Body of pancreas (tissue), 4 donors: ENCODE measurements at places on chromosomes 1 and 21. TPM values are rescaled to one million over a fixed set of nuclear protein-coding genes. Genes with fewer than 3 reads are reported as not detected.

DNA sequence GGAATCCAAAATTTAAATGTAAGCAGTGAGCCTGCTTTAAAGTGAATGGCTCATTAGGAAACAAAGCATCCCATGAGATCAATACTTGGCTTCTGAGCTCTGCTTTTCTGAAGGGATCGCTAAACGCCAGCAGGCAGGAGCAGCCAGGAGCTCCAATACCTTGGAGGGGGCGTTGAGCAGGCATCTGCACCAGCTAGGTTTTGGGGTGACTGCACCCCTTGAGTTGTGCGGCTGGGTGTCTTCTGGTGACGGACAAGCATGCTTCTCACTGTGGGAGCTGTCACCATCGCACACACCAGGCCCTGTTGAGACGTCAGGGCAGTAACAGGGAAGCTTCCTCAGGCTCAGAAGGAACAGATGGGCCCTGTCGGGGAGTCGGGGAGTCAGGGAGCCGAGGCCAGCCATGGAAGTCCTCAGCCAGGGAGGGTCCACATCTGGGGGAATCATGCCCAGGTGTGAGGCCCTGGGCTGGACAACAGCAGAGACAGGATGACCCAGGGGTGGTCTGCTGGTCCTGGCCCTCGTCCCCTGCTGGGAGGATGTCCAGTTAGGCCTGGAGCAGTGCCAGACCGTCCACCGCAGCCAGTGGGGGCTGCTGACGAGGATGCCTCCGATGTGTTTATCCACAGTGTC lies 57.9 kb upstream of the ADARB1 start:
- H3K27me3 ChIP-seq, result no peaks in the 10 kb centered on the region
- no peak overlapping the region for H3K27ac ChIP-seq
- H3K4me1 ChIP-seq, result peaks cover 18% of the 10 kb centered on the region
- no peak for DNase-seq
- H3K4me3 ChIP-seq, result no peak overlapping the region

Gene FMO3
- 2.6 TPM for total RNA-seq

- H3K27ac ChIP-seq, result no peak overlapping the region
- no peak overlapping the region for H3K4me3 ChIP-seq
- peaks cover 47% of the 10 kb centered on the region for H3K4me1 ChIP-seq
- no peaks in the 10 kb centered on the region for H3K27me3 ChIP-seq
- no peaks in the 10 kb centered on the region for H3K36me3 ChIP-seq
- DNase-seq, result no peak
Observed at GRCh38 chr1:8682573-8682972, 134.9 kb downstream of the RERE start.

- H3K27me3 ChIP-seq, result no peaks in the 10 kb centered on the region
- H3K4me1 ChIP-seq, result peaks cover 7% of the 10 kb centered on the region
- no peak overlapping the region for H3K4me3 ChIP-seq
- no peak overlapping the region for H3K27ac ChIP-seq
Observed at GRCh38 chr1:56376188-56376984, 203.0 kb downstream of the PLPP3 start.

- H3K4me3 ChIP-seq, result no peak overlapping the region
- H3K27ac ChIP-seq, result no peak overlapping the region
- H3K4me1 ChIP-seq, result peaks cover 17% of the 10 kb centered on the region
- no peaks in the 10 kb centered on the region for H3K27me3 ChIP-seq
- H3K36me3 ChIP-seq, result no peaks in the 10 kb centered on the region
Observed at GRCh38 chr1:1551524-1552262, 11.3 kb upstream of the TMEM240 start.

DNA sequence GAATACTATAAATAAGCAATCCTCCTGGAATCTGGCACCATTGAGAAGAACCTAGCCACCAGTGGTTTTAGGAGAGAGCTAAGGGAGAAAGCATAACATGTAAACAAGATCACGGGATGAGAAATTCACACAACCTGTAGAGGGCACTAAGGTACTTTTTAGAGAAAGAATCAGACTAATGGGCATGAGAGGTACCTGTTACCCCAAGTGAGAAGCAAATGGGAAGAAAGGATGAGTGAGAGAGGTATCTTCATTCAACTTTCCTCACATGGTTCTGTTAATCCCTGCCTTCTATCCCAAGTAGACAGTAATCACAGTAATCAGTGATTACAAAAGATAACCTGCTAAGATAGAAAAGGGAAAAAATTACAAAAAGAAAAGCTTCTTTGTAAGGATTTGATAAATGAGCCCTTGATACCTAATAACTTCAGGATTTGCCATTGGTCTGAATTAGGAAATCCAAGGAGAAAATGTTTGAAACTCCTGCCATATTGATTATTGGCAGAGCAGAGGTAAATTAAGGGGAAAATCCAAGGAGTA lies 251.1 kb upstream of the ADGRL2 start:
- no peaks in the 10 kb centered on the region for H3K27me3 ChIP-seq
- no peak for DNase-seq
- no peaks in the 10 kb centered on the region for H3K4me1 ChIP-seq
- no peaks in the 10 kb centered on the region for H3K36me3 ChIP-seq
- H3K27ac ChIP-seq, result no peak overlapping the region
- H3K4me3 ChIP-seq, result no peak overlapping the region

- H3K27me3 ChIP-seq, result no peaks in the 10 kb centered on the region
- no peak overlapping the region for H3K4me3 ChIP-seq
- H3K27ac ChIP-seq, result no peak overlapping the region
Observed at GRCh38 chr1:29962831-29963247, 726.5 kb downstream of the PTPRU start.

Gene HCN3
- total RNA-seq, result 1.3 TPM

Gene ESPN
- total RNA-seq, result 0.26 TPM

- peaks cover 89% of the 10 kb centered on the region for H3K4me1 ChIP-seq
- H3K4me3 ChIP-seq, result no peak overlapping the region
- peak overlapping the region; percentile 69 for H3K27ac ChIP-seq
Observed at GRCh38 chr1:208044589-208045462, 133.9 kb upstream of the CD34 start.

- peaks cover 9% of the 10 kb centered on the region for H3K4me1 ChIP-seq
- H3K27ac ChIP-seq, result no peak overlapping the region
- no peaks in the 10 kb centered on the region for H3K36me3 ChIP-seq
- DNase-seq, result no peak
- H3K27me3 ChIP-seq, result no peaks in the 10 kb centered on the region
Observed at GRCh38 chr21:36759348-36760083, 60.6 kb downstream of the SIM2 start.

DNA sequence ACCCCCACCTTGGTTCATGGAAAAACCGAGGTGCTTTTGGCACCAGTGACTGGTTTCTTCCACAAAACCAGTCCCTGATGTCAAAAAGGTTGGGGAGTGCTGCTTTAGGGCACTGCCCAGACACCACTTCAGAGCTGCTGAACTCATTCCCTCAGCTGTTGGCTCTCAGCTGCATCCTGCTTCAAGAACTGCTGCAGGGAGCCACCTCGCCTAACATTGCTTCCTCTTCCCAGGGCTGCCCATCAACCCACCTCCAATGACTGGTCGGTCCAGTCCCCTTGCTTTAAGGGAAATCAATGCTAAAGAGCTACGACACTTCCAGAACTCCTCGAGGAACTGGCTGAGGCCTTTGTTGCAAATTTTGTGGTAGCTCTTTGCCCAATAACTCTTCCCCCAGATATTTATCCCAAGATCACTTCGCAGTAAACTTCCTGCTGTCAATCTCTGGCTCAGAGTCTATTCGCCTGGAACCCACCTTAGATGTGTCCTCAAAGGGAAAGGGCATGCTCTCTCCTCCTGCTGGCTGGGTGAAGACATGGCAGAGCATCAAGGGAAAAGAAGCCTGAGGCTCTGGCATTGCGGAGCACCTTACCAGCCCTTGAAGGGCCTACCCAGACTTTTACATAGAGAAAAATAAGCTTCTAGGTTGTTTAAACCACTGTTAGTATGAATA lies 29.0 kb downstream of the C1orf52 start:
- no peak overlapping the region for H3K4me3 ChIP-seq
- H3K36me3 ChIP-seq, result no peaks in the 10 kb centered on the region
- no peak for DNase-seq

DNA sequence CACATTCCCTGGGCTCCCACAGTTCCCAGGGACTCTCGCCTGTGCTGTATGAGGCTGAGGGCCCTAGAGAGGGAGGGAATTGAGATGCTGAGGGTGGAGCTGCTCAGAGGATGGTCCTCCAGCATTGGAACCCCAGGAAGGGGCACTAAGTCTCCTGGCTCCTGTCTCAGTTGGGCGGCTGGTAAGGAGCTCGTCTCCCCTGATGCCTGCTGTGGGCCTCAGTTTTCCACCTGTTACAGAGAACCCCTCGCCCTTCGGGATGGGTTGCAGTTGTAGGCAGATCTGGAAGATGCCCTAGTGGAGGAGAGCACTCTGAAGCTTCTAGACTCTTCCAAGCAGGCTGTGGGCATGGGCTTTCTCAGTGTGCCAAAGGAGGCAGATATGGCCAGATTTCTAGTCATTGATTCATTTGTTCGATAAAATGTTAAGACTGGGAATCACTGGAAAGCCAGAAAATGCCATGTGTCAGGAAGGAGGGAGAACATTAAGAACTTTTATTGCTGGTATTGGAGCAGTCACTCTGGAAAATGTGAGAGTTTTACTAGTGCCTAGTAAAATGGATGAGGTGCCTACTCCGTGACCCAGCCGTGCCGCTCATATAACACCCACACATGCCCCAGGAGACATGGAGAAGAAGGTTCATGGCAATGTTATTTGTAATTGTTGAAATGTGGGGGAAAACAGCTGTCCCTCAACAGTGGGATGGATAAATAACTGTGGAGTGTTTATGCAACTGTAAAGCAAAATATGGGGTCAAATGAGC lies 828 bp upstream of the MYBPH start:
- H3K27ac ChIP-seq, result no peak overlapping the region
- H3K36me3 ChIP-seq, result no peaks in the 10 kb centered on the region
- peaks cover 26% of the 10 kb centered on the region for H3K4me1 ChIP-seq
- no peaks in the 10 kb centered on the region for H3K27me3 ChIP-seq
- no peak overlapping the region for H3K4me3 ChIP-seq

Gene OXCT2
- 2.6 TPM for total RNA-seq

GRCh38 chr1:151596166-151596953 lies 15.5 kb upstream of the SNX27 start:
- no peaks in the 10 kb centered on the region for H3K27me3 ChIP-seq
- peaks cover 10% of the 10 kb centered on the region for H3K4me1 ChIP-seq
- H3K27ac ChIP-seq, result no peak overlapping the region
- no peaks in the 10 kb centered on the region for H3K36me3 ChIP-seq

- H3K36me3 ChIP-seq, result no peaks in the 10 kb centered on the region
- no peak overlapping the region for H3K27ac ChIP-seq
- no peaks in the 10 kb centered on the region for H3K4me1 ChIP-seq
Observed at GRCh38 chr1:212179394-212180076, 105.7 kb upstream of the PPP2R5A start.
